ELR (cell line): ENCODE measurements at places on chromosomes 3 and 15.

GRCh38 chr3:186281176-186281575 is 80.9 kb downstream of the DGKG start:
- peak; percentile 91 for DNase-seq

DNA sequence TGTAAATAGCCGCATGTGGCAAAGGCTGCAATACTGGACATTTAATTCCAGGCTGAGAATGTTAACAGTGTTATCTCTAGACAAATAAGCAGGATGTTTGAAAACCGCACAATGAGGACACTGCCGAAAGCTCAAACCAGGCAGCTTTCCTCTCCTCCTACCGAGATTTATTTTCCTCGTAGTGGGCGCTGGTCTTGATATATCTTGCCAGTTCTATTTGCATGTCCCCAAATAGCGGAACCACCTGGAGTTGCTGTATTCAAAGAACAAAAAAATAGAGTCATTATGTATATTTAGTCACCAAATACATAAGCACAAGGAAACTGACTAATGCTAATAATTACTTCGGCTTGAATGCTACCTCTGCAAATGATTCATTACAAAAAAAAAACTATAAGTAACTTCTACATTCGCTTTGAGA is 46.5 kb downstream of the CYFIP1 start:
- DNase-seq = no peak

DNA sequence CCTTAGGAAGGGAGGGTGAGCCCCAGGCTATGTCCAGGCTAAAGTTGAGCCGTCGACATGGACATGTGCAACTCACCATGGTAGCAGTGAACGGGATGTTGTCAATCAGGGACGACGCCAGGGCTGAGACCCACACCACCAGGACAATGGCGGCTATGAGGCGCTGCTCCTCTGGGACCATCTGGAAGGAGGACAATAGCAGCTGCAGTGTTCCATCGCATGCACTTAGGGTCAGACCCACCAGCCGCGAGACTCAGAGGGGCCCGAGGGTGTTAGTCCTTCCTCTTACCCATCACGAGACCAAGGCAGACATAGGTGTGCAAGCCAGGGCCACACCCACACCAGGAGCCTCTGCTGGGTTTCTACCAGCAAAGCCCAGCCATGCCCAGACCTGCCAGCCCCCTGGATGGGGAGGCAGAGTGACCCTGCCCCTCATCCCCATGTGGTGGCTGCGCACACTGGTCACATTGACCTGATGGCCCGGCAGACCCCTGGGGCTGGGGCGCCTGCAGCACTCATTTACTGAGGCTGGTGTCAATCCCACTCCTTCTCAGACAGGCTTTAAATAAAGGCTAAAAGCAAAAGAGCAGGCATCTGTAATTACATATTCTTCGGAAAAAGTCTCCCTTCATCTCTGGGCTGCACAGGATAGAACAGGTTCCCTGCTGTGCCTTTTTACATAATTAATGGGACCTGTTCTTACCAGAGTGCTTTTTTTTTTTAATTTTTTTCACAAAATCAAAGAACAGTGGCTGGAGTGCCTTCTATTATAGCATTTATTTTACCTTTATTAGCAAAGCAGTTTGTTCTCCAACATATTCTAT is 227.8 kb downstream of the OCA2 start:
- no peak for DNase-seq

- DNase-seq = no peak
These were observed 100.2 kb upstream of the PRR23E start for GRCh38 chr3:127092776-127093175.

DNA sequence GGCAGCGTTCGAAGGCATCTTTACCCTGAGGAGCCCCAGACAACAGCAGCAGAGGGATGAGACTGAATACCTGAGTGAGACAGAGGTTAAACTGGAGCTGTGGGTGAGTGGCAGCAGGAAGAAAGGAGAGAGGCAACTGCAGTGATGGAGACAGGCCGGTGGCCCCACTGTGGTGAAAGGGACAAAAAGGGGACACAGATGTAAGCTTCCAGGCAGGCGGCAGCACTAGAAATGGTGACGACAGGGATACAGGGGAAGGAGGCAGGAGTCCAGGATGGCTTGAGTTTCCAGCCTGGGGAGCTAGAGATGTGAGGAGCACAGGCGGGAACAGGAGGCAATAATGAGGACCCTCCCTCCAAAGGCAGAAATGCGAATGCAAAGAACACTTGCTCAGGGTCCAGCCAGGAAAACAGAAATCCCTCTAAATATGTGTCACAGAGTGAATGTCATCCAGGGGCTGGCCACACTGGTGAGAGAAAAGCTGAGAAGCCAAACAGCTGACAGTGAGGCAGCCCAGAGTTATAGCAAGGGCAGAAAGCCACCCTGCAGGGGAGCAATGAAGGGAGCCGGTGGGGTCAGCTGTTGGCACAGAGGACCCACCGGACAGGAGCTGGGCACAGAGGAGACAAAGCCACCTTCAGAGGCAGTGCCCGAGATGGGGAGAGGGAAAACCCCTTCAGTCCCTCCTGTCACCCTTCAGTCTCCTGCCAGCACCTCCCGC is 70.1 kb downstream of the TBC1D2B start:
- DNase-seq = no peak

- DNase-seq = no peak
These were observed 80.3 kb upstream of the CCDC80 start for GRCh38 chr3:112721231-112721630.

- no peak for DNase-seq
These were observed 126.1 kb upstream of the CMC1 start for GRCh38 chr3:28115316-28115715.

- DNase-seq = peak; percentile 75
These were observed 34.0 kb downstream of the LYZL4 start for GRCh38 chr3:42376344-42376798.

GRCh38 chr3:14274612-14274936 is 96.0 kb downstream of the LSM3 start:
- no peak for DNase-seq

GRCh38 chr3:178297740-178298139 is 238.5 kb upstream of the KCNMB2 start:
- no peak for DNase-seq

DNA sequence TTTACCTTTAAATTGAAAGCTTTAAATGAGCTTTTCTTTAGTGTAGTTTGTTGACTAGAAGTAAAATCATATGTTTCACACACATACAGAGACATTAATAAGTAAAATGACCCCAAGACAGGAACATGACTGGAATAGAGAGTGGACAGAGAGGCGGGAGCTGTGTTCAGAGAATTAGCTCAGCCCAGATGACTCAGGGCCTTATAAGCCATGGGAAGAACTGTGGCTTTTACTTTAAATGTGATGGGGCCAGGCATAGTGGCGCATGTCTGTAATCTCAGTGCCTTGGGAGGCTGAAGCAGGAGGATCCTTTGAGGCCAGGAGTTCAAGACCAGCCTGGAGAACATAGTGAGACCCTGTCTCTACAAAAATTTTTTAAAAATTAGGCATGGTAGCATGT is 26.7 kb downstream of the SACM1L start:
- DNase-seq = peak; percentile 26

GRCh38 chr15:48759921-48760320 is 50.9 kb downstream of the CEP152 start:
- DNase-seq = no peak

DNA sequence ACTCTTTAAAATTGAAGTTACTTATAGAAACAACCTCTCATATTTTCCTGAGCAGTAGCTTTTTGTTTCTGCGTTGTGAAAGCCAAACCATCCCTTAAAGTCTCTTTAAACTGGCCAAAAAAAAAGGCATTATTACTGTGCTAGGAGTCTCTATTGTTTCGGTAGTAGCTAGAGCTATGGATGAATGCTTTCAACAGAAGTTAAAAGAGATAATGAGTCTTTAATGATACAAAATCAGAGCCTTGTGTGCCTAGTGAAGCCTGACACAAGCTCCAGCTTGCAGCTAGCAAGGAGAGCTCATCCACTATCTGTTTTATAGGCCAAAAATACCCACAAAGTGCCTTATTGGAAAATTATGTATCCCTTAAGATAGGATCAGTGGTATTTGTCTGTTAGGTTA is 360.4 kb upstream of the CDIN1 start:
- DNase-seq = no peak

DNA sequence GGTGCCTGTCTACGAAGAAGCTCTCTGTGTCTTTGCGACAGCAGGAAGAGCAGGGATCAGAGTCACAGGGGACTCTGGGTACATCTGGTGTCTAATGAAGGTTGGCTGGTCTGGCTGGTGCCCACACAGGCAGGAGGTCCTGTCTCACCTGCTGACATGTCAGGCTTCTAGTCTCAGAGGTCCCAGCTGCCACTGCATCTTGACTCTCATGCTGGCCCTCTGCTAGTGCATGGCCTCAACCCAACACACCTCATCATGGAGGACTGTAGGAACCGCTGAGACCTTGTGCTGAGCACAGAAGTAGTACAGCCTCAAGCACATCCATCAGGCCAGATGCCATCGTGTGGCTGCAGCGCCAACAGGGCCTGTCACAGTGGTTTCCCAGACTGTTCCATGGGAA is 206.1 kb upstream of the NR2F2 start:
- DNase-seq = no peak

GRCh38 chr3:66497985-66498671 is 2.7 kb downstream of the LRIG1 start:
- DNase-seq = no peak

GRCh38 chr3:137081711-137082110 is 123.9 kb downstream of the IL20RB start:
- DNase-seq = no peak

GRCh38 chr15:76340803-76341365 is 4.3 kb downstream of the ISL2 start:
- DNase-seq = peak; percentile 15

GRCh38 chr3:134397755-134398154 is 23.5 kb upstream of the AMOTL2 start:
- peak; percentile 17 for DNase-seq

DNA sequence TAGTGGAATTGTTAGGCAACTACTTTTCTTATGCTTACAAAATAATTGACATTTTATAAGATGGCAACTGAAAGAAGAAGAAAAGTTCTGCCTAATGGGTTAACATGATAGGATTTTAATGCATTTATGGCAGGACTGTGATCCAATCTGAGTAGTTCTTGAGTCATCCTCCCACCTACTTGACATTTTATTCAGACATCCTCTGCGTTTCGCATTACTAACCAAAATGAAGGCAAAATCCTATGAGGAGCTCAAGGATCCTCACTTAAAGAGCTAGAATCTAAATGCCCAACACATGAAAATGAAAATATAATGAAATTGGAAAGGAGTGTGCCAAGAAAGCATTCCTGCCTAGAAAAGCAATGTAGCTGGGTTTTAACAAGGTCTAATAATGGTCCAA is 581.1 kb upstream of the SEMA6D start:
- no peak for DNase-seq

DNA sequence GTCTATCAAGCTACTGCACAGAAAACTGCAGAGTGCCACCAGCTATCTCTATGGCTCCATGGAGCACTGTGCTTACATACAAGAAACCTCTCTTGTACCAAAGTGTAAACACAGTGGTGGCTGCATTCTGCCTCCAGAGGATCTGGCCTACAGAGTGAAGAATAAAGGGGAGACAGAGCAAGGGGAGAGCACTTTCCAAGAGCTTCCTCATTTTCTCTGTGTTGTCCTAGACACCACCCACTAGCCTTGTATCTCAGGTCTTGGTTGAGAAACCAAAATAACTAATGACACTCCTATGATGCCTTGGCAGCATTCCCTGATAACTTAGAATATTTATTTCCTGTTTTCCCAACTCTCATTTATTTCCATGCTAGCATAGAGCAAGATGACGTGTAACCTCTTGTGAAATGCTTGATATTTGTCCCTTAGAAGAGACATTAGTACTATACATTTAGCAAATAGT is 56.9 kb upstream of the PHLDB2 start:
- peak; percentile 90 for DNase-seq

GRCh38 chr15:94691169-94691568 is 459.8 kb downstream of the MCTP2 start:
- no peak for DNase-seq

- DNase-seq = no peak
These were observed 278.4 kb downstream of the MFSD1 start for GRCh38 chr3:159080256-159080655.

DNA sequence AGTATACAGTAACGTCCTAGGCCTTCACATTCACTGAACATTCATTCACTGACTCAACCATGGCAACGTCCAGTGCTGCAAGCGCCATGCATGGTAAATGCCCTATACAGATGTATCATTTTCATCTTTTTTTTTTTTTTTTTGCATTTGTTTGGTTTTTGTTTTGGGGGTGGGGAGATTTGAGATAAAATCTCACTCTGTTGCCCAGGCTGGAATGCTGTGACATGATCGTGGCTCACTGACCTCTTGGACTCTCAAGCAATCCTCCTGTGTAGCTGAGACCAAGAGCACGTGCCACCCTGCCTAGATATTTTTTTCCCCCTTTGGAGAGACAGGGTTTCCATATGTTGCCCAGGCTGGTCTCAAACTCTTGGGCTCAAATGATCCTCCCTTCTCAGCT is 37.4 kb downstream of the SUSD5 start:
- peak; percentile 33 for DNase-seq

DNA sequence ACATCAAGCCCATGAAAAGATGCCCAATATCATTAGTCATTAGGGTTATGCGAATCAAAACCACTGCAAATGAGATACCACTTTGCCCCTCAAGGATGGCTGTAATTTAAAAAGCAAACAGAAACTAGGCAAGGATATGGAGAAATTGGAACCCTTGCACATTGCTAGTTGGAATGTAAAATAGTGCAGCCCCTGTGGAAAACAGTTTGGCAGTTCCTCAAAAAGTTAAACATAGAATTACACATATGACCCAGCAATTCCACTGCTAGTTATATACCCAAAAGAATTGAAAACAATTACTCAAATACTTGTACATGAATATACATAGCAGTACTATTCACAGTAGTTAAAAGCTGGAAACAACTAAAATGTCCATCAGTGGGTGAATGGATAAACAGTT is 186.8 kb upstream of the CGNL1 start:
- no peak for DNase-seq

- DNase-seq = no peak
These were observed 18.3 kb upstream of the CYP11A1 start for GRCh38 chr15:74385733-74386132.

DNA sequence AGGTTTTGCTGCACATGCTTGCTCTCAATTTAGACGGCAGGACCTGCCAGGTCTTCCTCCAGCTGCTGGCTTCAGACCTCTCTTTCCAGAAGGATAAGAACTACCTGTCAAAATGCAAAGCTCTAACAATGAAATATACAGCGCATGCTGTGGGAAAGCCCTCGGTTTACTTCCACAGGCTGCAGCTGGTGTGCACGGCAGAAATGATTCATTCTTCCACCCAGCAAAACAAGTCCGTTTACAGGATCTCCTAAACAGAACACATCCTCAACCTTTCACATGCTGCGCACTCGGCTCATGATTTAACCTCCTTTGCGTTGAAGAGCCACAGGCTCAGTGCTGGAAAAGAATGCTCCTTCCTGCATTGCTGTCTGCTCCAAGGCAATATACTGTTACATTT is 92.4 kb upstream of the WNT5A start:
- no peak for DNase-seq

- no peak for DNase-seq
These were observed 3.7 kb upstream of the GFM1 start for GRCh38 chr3:158640646-158641045.

- peak; percentile 74 for DNase-seq
These were observed 22.2 kb downstream of the CP start for GRCh38 chr3:149199474-149199873.
